ENCODE measurements at places on chromosomes 6 and 20.

- DNase-seq, result peak; percentile 73
These were observed 234.5 kb upstream of the ZNF217 start for GRCh38 chr20:53828088-53828681.

DNA sequence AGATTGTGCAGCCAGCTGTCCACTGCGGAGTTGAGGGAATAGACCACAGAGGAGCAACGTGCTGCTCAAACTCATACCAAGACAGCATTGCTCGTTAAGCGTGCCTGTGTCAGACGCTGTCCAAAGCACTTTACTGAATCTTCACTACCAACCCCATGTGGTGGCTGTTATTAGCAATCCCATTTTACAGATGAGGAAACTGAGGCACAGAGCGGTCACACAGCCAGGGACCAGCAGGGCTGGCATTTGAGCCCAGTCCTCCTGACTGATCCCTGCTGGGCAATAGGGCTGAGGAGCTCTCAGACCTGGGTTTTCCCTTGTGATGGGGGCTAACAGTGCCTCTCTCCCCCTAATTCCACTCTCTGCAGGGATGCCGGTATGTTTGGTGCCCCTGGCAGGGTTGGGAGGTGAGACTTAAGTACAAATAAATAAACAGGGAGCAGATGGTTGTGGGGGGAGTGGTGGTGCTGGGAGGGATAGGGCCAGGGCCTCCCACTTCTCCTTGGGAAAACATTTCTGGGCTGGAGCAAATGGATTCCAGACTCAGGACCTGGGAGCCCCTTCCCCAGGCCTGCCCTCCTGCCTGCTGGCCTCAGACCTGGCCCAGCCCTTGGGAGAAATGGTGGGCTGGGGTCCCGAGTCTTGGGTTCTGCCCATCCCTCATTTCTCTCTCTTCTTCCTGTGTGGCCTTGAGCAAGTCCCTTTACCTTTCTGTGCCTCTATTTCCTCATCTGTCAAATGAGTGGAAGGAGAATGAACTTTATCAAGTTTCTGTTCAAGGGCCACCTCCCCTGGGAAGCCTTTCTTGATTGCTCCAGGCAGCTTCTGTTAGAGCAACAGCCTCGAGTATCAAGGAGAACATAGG, 17.7 kb downstream of the SRXN1 start:
- DNase-seq, result no peak

DNA sequence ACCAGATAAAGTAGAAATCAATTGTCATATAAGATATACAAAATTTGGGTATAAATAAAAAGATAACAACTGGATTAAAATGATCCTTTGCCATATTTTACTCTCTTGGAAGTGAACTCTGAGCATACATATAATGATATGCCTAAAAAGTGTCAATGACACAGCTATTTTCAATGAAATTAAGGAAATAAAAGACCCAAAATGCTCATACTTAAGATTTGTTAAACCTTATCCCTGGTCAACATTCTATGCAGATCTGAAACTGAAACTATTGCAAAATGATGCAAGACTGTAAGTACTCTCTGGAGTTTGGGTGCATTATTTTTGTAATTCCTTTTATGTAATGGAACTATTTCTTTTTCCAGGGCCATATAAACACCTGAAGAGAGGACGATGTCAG, 119.0 kb upstream of the SGK1 start:
- no peak for DNase-seq

DNA sequence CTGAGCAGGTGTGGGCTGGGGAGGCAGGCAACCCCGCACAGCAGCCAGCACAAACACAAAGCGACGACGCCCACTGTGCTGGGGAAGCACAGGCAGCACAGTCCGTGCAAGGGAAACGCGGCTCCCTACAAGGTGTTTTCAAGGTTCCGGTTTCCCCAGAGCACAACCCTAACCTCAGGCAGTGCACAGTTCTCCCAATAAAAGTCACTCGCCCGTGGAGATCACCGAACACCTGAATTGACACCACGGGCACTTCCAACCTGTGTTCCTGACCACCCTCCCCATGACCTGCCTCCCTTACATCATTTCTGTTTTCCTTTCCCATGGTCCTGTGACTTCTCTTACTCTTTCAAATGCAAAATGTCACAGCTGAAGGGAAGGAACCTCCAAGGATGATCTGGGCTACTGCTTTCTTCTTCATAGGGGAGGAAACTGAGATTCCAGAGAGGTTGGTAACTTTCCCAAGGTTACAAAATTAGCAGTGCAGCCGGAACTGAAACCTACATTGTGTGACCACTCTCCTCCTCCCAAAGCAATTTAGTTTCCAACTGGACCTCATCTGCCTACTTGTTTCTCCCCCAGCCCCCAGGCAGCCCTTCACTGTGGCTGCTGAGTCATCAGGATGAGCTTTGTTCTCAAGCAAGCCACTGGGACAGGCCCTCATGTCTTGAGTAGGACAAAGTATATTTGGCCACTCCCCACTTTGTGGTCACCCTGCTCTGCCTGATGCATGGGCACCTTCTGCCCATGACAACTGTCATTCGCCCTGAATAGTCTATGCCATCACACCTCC, 125.3 kb downstream of the ATXN1 start:
- DNase-seq, result no peak

DNA sequence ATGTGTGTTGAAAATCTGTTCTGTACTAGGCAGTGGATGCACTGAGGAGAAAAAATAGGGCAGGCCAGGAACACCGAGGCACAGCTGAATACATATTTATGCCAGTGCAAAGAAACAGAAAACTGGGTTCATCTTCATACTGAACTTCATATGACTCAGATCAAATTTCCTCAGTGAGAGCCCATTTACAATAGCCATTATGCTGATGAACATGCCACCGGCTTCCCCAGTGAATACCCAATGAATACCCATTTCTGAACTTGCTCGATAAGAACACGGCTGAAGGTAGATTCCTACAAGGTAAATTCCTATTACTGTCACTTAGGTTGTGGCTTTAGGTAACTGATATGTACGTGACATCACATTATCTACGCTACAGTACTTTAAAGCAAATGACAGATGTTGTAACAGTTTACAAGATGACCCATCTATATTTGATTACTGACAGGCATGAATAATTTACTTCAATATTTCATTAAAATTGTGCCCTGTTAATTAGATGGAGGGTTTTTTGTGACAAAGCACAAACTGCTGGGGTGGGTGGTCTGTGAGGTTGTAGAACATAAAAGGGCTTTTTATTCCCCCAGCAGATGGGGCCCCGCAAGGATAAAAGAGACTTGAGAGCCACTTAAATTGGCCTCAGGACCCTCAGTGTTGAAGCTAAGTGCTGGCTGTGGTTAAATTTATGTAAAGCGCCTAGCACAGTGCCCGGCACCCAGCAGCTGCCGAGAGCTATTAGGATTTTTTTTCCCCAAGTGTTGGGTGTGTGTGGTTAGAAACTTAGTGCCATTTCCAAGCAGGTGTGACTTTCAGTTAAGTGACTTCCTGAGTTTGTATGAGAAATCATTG, 264.5 kb downstream of the CD83 start:
- DNase-seq, result no peak

DNA sequence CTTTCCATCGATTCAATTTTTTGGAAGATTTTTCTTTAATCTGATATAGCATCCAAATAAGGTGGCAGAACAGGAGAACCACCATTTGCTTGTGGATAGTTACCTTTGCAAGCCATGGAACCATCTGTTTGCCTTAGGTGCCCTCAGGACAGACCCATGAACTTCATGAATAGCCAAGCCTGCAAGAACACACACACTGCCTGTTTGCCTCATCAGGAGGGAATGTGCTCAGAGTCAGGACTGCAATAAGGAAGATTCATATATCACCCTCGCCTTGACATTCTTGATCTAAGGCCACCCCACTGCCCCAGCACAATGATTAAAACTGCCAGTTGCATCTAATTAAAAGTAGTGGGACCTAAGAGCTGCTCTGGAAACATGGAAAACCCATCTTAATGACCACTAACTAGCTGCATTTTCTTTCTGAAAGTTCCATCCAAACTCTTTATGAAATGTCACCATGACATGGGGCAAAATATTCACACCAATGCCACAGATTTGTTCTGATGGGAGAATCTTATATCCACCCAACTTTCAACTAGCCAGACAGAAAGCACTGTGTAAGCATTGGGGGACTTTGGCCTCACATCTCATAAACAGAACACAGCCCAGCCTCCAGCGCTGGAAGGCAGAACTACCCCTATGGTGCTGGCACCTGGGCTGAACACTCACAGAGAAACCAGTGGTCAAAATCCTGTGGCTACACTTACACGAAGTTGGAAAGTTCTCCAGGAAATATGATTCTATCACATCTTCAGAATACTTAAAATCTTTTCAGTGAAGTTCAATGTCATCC, 48.3 kb downstream of the TBXT start:
- no peak for DNase-seq

DNA sequence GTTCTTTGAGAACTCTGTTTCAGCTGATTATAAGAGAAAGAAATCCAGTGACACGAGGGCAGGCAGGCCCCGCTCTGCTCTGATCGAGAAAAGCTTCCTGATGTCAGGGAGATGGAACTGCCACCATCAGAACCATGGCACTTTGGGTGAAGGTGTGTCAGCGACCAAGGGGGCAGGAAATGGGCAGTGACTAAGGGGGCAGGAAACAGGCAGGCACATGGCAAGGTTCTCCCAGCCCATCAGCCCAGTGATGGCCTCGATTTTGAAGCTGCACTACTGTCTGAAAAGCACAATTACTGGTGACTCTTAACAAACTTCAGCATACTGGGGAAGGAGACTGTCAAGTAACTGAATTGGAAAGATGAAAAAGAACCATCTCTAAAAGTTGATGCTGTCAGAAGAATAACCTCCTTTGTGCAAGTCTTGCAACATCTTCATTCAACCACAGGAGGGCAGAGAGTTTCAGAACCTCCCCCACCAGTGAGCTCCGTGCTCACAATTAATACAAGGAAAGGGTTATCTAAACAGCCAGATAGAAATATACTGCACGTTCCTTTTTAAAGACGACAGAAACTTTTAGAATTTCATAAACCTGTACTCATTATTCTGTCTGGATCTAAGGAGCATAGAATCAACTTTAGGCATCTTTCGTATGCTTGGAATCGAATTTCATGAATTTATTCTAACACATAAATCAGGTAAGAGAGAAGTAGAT, 39.1 kb downstream of the TMX4 start:
- no peak for DNase-seq

DNA sequence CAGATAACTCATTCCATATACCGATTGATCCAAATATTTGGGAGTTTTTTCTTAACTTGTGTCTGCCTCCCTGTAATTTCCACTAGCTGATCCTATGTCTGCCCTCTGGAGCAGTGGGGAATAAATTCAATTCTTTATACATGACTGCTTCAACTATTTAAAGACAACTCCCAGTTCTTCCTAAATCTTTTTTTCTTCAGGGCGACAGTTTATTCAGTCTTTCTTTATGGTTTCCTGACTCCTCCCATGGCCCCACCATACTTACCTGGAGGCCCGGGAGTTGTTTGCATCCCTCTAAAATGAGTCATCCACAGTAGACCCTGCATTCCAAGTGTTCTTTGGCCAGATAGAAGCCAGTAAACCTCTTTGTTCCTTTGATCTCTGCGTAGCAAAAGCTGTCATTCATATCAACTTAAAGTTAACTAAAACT, 73.6 kb downstream of the LCA5 start:
- peak; percentile 41 for DNase-seq

DNA sequence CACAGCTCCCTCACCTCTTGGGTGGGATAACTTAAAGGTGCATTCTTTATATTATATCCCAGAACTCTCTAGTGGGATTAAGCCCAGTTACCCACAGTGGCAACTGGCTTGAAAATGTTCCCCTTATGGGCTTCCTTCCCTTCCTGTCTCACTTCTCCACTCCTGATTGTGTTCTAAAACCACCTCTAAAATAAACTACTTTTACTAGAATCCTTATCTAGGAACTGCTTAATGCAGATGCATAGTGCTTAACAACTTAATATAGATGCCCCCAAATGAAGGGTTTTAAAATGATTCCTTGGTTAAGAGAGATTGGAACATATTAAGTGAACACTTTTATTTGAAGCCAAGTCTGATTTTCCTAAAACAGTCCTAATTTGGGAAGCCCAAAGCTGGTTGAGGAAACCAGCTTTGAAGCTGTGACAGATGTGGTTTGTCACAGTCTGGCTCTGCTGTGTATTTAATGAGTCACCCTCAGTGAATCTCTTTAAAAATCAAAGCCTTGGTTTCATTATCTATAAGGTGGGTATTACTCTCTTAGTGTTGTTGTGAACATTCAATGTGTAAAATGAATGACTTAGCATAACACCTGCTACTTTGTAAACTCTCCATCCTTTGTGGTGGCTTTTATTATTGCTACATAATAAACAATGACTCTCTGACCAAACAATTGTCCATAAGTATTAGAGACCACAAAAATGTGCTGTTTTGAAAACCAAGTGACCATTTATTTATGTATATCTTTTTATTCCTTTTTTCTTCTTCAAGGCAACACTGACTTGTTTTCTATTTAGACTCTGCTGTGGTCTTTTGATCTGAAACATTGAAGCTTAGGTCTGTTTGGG, 24.4 kb downstream of the PLCB1 start:
- DNase-seq, result no peak

GRCh38 chr6:11762794-11763459, 15.7 kb downstream of the ADTRP start:
- DNase-seq, result peak; percentile 82

DNA sequence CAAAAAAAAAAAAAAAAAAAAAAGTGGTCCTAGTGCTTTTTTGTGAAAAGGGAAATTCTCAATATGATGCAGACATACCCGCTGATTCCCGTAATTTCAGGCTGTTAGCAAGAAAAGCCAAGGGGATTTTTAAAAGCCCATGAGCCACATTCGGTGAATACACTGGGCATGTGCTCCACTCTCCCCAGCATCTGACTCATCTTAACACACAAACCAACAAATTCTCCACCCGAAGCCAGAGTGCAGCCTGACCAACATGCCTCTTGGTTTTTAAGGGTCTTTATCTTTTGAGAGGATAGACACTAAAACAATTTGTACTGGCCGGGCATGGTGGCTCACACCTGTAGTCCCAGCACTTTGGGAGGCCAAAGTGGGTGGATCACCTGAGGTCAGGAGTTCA, 45.5 kb upstream of the CD83 start:
- peak; percentile 80 for DNase-seq

GRCh38 chr6:80528115-80528514, 421.6 kb downstream of the BCKDHB start:
- DNase-seq, result no peak

GRCh38 chr20:11813106-11813890, 104.4 kb upstream of the BTBD3 start:
- no peak for DNase-seq
